ENCODE measurements at places on chromosomes 7 and 10.

GRCh38 chr10:124529661-124530214, 68.1 kb downstream of the LHPP start:
- no peak for DNase-seq

DNA sequence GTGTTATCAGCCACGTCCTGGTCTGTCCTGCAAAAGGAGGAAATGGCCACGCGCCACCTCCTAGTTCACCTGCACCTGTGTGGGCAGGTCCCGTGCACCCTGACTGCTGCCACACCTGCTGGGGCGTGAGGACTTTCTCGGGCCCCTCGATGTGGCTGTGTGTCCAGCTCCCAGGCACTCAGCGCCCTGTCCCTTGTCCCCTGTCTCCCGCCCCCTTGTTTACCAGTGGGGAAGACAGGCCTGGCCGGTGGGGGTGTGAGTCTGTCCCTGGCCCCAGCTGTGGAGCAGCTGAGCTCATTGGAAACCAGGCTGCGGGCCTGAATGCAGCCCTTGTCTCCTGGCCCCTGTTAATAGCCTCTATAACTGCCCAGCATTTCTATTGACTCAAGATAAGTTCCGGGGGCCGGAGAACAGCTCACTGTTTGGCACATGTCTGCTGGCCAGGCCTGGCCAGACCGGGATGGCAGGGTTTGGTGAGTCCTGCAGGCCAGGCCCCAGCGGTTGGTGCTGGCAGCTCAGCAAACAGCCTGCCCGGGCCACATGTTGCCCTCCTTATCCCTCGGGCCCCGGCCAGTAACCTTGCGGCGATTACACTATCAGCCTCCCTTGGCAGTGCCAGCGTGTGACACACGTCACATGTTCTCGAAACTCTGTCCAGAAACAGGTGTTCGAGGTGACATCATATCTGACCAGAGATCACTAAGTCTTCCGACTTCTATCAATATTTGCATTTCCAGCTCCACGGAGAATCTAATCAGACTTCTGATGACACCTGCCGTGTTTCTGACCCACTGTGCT, 52.1 kb downstream of the FOXL3 start:
- no peak for DNase-seq

- no peak for DNase-seq
Measured at GRCh38 chr10:61640856-61641255, 21.9 kb upstream of the CABCOCO1 start.

DNA sequence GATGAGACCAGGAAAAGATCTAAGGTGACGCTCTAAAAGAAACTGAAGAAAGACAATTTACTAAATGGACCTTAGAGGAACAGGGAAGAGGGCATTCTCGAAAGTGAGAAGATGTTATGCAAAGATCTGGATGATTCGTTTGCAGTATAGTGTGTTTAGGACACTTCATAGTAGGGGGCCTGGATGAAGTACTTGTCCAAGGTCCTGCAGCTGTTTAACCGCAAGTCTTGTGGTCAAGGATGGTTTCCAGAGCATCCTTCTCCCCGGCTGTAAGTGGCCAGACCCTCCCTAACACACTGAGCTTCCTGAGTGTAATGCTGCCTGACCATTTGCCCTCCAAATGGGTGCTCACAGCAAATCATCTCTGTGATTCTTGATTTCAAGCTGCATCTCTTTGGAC, 101.6 kb downstream of the XPNPEP1 start:
- no peak for DNase-seq

DNA sequence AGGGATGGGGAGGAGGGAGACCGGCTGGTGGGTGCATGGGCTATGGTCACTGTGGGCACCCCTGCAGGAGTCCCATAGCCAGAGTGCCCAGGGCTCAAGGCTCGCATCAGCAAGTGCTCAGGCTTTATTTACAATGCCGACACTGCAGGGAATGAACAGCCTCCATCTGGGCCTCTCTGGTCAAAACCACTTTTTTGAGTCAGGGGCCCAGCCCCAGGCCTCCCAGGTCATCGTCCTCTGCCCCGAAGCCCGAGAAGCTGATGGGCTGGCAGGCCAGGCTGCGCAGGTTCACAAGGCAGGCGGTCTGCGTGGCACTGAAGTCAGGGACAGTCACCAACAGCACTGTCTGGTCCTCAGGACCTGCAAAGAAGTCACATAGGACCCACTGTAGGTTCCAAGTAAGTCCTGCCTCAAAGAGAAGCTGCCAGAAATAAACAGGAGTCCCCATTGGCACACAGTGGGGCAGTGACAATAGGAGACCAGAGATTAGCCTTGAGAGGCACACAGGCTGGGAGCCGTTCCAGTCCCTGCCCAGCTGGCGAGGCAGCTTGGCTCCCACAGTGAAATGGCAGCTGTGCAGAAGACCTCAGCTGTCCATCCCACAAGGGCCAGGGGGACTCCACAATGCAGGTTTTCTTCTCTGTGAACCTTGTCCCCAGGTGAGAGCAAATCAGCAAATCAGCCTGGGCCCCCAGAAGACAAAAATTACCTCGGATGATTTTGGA, 8.6 kb downstream of the POLD2 start:
- DNase-seq, result no peak

DNA sequence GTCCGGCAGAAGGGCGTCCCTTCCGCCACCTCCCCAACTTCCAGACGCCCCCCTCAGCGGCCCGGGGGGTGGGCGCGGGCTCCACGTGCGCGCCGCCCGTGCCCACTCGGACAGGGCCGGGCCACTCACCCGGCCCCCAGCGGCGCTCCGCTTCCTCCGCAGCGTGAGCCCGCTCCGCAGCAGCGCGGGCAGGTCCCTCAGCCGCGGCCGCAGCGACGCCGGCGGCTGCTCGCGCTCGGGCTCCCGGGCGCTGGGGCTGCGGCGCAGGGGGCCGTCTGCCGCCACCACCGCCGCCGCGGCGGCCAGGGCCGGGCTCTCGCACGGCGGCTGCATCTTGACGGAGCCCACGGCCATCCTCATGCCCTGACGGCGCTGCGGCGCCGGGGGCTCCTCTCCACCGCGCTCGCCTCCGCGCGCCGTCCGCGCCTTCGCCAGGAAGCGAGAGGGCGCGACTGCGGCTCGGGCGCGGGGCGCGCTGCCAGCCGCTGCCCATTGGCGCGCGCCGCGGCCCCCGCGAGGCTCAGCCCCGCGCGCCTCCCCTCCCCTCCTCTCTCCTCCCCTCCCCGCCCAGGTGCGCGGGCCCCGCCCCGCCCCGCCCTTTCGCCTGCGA, at the start of gene RAPGEF5:
TSS of gene RAPGEF5 (minus strand) at position 454 of the 610 bp plus-strand sequence. CDS start at position 360, 94 bp downstream.
- no peak for DNase-seq

GRCh38 chr7:151888079-151889067, 11.5 kb upstream of the PRKAG2 start:
- DNase-seq, result no peak

- DNase-seq, result no peak
Measured at GRCh38 chr7:45390731-45391130, 183.4 kb upstream of the ADCY1 start.

DNA sequence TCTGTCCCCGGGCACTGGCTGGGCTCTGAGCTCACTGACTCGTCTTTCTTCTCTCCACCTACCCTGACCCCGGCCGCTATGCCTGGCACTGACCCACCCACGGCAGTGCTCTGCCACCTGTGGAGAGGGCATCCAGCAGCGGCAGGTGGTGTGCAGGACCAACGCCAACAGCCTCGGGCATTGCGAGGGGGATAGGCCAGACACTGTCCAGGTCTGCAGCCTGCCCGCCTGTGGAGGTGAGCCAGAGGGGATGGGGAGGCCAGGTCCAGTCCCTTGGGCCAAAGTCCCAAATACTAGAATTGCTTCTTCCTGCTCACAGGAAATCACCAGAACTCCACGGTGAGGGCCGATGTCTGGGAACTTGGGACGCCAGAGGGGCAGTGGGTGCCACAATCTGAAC, 27.3 kb downstream of the TBATA start:
- no peak for DNase-seq

DNA sequence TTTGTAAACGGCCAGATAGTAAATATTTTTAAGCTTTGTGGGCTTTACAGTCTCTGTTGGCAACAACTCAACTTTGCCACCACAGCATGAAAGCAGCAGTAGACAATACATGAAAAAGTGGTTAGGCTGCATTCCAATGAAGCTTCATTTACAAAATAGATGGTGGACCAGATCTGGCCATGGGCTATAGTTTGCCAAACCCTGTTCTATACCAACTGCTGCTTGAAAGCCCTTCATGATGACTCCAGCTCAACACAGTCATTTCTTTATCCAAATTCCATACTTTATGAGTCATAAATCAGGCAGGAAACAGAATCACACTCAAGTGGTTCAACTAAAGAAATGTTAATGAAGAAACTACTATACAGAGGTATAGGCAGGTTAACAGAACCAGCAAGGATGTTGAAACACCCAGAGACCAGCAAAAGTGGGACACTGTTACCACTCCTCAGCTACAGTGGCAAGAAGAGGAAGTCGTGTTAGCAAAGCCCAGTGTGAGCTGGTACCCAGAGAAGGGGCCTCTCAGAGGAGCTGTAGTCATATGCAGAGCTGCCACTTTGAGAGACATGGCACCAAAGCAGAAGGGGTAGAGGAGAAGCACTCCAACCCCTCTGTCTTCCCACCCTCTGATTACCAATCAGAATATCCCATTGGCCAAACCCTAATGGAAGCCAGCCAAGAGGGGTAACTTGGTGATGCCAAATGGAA, 72.5 kb downstream of the PRLHR start:
- no peak for DNase-seq

DNA sequence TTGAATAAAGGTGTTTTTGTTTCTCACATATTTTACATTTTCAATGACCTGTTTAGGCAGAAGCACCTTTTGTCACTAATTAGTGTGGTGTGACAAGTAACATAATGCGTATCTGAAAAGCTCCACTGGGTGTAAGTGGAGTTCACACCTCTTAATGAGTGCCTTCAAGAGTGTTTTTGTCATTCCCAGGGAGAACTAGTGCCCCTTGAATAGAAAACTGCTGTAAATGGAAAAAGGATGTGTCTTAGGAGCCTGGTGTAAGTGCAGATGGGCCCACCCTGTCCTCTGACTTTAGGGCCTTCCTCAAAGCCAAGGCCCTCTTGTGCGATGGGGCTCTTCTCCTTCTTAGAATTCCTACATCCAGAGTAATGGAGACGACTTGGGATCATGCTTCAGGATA, 170.0 kb downstream of the MGMT start:
- DNase-seq, result no peak
